ENCODE measurements at places on chromosomes 7 and 10. TPM values are rescaled to one million over a fixed set of nuclear protein-coding genes. Genes with fewer than 3 reads are reported as not detected.

The PSTK gene
- total RNA-seq: 14.3 TPM

The ZDHHC4 gene
- total RNA-seq: 58.7 TPM

The ZC3HAV1 gene
- total RNA-seq: 33.8 TPM

The GALNT17 gene
- total RNA-seq: 0.11 TPM

The CALHM1 gene
- not detected for total RNA-seq

The NME8 gene
- total RNA-seq: not detected

The PNLIPRP1 gene
- total RNA-seq: 1.1 TPM

The PAX2 gene
- not detected for total RNA-seq

The LAMB4 gene
- not detected for total RNA-seq

The AGAP5 gene
- 5.6 TPM for total RNA-seq

The RAPGEF5 gene
- 1.8 TPM for total RNA-seq

The SPACDR gene
- 1.2 TPM for total RNA-seq

The LBX1 gene
- total RNA-seq: not detected

The EN2 gene
- total RNA-seq: not detected

The MICALL2 gene
- total RNA-seq: 102 TPM

The ACBD7 gene
- 0.60 TPM for total RNA-seq

The HOXA10 gene
- not detected for total RNA-seq

The SH2D4B gene
- 0.13 TPM for total RNA-seq

The SPDYE16 gene
- not detected for total RNA-seq

The GPR141 gene
- not detected for total RNA-seq

The VSTM4 gene
- total RNA-seq: 4.5 TPM

The TMEM213 gene
- not detected for total RNA-seq

The ANKRD30A gene
- total RNA-seq: not detected

The NUTM2E gene
- total RNA-seq: 0.20 TPM

The FEZF1 gene
- not detected for total RNA-seq

The CNNM1 gene
- total RNA-seq: not detected

The STEAP4 gene
- 0.11 TPM for total RNA-seq

The PTPN20 gene
- not detected for total RNA-seq

The PRKG1 gene
- total RNA-seq: 0.22 TPM

The SPDYE9 gene
- total RNA-seq: not detected

The STOX1 gene
- total RNA-seq: 0.42 TPM

The CRTAC1 gene
- not detected for total RNA-seq

The SLC26A5 gene
- not detected for total RNA-seq

The CACNB2 gene
- not detected for total RNA-seq

The HYAL4 gene
- total RNA-seq: not detected

The GRM8 gene
- total RNA-seq: not detected

The SMKR1 gene
- 0.58 TPM for total RNA-seq

The NOBOX gene
- not detected for total RNA-seq

The CPN1 gene
- total RNA-seq: 0.09 TPM

The TUBGCP2 gene
- total RNA-seq: 56.7 TPM

Data from K562 (cell line).